CD4-positive, alpha-beta memory T cell (primary cell): ENCODE measurements at places on chromosomes 16 and 17.

DNA sequence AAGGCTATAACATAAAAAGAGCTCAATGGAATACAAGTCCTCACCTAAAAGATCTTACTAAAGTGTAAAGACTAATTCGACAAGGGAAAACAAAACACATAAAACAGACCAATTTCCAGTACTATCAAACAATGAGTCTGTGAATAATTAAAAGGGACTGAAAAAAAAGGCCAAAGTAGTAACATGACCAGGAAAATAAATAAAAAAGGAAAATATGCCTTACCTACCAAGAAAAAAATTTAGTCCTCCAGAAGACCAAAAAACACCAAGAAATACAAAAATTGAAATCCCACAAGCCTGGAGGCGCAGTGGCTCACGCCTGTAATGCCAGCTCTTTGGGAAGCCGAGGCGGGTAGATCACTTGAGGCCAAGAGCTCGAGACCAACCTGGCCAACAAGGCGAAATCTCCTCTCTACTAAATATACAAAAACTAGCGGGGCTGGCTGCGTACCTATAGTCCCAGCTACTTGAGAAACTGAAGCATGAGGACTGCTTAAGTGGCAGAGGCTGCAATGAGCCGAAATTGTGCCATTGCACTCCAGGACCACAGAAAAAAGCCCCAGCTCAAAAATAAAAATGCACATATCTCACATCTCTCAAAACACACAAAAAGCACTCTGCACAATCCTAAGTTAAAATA, 60.8 kb downstream of the TEX14 start:
- H3K36me3 ChIP-seq = no peaks in the 10 kb centered on the region
- DNase-seq = no peak
- H3K27me3 ChIP-seq = no peaks in the 10 kb centered on the region
- peak overlapping the region; percentile 47 for H3K4me3 ChIP-seq

DNA sequence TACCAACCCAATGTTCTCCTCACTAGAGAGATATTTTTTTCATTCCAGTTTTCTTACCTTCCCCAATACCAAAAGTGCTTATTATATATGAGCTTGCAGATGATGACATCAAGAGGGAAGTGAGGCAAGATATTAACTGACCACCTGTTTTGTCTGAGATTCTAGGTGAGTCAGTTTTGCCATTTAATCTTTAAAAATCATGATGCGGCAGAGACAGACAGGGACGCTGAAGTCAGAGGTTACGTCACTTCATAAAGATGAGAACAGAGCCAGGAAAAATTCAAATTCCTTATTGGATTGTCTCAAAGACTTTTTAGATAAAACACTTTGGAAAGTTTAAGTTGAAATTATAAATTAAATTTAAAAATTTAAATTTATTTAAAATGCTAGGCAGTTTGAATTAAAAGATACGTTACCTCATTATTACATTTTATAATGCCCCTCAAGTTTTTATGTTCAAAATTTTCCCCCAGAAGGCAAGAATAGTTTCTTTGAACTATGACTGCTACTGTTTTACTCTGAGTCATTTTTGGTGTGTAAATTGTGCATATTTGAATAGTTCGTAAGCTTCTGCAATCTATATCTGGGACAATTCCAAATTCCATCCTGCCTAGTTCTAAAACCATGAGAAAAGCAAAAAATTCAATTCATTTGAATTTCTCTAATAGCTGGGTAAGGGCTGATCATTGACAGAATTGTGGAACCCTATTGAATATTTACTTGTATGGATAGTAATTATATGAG, 839.6 kb upstream of the GOT2 start:
- no peaks in the 10 kb centered on the region for H3K27me3 ChIP-seq
- H3K4me3 ChIP-seq = no peak overlapping the region
- DNase-seq = no peak
- no peaks in the 10 kb centered on the region for H3K36me3 ChIP-seq
- no peak overlapping the region for H3K27ac ChIP-seq

GRCh38 chr17:57035971-57036481, 49.0 kb upstream of the AKAP1 start:
- H3K27me3 ChIP-seq = no peaks in the 10 kb centered on the region
- H3K36me3 ChIP-seq = no peaks in the 10 kb centered on the region
- H3K27ac ChIP-seq = no peak overlapping the region
- no peaks in the 10 kb centered on the region for H3K4me1 ChIP-seq
- DNase-seq = no peak
- no peak overlapping the region for H3K4me3 ChIP-seq

GRCh38 chr17:10278218-10278617, 79.8 kb upstream of the GAS7 start:
- no peak for DNase-seq
- H3K4me3 ChIP-seq = no peak overlapping the region
- no peaks in the 10 kb centered on the region for H3K4me1 ChIP-seq
- no peaks in the 10 kb centered on the region for H3K36me3 ChIP-seq
- H3K27ac ChIP-seq = no peak overlapping the region

GRCh38 chr17:36697903-36698530, 96.6 kb downstream of the MRM1 start:
- H3K36me3 ChIP-seq = no peaks in the 10 kb centered on the region
- H3K27ac ChIP-seq = no peak overlapping the region
- DNase-seq = no peak
- peaks cover 6% of the 10 kb centered on the region for H3K27me3 ChIP-seq

GRCh38 chr17:39852239-39852638, 11.9 kb downstream of the IKZF3 start:
- DNase-seq = no peak
- H3K4me1 ChIP-seq = peaks cover 64% of the 10 kb centered on the region
- peak overlapping the region; percentile 1 for H3K27ac ChIP-seq
- no peaks in the 10 kb centered on the region for H3K27me3 ChIP-seq
- no peaks in the 10 kb centered on the region for H3K36me3 ChIP-seq
- H3K4me3 ChIP-seq = no peak overlapping the region
